Fibroblast of gingiva (primary cell): ENCODE measurements at places on chromosomes 12 and 14.

DNA sequence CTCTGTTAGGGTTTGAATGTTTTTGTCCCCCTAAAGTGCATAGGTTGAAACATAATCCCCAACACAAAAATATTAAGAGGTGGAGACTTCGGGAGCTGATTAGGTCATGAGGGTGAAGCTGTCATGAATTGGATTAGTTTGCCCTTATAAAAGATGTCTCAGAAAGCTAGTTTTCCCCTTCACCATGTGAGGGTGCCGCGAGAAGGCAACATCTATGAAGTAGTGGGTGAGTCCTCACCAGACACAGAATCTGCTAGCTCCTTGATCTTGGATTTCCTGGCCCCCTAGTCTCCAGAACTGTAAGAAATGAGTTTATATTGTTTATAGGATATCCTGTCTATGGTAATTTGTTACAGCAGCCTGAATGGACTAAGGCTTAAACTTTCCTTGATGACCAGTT is 301.5 kb upstream of the ATP2B1 start:
- DNase-seq = peak; percentile 34

GRCh38 chr14:71497645-71498086 is 434.6 kb upstream of the RGS6 start:
- DNase-seq = peak; percentile 38

GRCh38 chr12:14157088-14157747 is 175.8 kb upstream of the GRIN2B start:
- DNase-seq = no peak

DNA sequence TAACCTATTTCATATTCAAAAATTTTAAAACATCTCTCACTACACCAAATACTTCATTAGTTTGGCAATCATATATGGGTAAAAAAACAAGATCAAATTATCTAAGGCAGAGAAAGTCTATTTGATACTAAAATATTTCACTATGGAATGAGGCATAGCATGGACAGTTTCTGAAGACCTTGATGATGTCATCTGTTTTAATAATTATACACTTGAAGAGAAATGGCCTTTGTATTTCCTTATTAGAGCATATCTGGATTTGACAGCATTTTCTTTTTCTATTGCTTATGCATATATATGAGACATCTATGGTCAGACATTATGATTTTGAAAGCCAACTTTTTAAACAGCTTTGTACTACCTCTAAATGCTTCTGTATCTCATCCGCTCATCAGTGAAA is 88.6 kb downstream of the DDHD1 start:
- no peak for DNase-seq

DNA sequence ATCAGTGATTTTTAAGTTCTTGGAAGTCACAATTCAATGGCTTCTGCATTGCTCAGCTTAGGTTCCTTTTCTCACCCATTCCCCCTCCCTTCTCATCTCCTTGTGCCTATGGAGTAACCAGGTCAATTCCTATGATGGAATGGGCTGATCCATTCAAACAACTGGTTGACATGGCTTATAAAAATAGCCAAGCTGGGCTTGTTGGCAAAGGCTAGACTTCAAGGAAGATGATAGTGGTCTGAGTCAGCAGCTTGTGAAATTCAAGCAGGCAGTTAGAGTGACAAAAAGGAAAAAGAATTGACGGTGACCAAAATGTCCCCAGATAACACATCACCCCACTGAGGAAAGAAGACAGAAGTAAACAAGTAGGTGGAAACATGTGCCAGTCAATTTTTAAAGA is 119.9 kb upstream of the PCED1B start:
- peak; percentile 88 for DNase-seq

DNA sequence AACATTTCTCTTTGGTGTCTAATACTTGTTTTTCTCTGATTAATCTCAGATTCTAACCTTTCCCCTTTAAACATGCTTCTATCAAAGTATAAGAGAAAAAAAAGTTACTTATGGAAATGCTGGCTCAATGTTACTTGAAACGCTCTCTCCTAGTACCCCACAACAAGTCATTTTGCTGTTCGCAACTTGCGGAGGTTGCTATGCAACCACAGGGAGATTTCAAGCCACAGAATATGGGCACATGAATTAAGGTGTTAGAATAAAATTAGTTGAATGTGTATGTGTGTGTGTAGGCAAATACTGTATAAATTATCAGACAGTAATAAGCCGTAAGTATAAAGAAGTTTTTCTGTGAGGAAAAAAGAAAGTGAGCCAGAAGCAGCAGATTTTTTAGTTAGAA is 80.6 kb downstream of the CCDC59 start:
- DNase-seq = no peak

DNA sequence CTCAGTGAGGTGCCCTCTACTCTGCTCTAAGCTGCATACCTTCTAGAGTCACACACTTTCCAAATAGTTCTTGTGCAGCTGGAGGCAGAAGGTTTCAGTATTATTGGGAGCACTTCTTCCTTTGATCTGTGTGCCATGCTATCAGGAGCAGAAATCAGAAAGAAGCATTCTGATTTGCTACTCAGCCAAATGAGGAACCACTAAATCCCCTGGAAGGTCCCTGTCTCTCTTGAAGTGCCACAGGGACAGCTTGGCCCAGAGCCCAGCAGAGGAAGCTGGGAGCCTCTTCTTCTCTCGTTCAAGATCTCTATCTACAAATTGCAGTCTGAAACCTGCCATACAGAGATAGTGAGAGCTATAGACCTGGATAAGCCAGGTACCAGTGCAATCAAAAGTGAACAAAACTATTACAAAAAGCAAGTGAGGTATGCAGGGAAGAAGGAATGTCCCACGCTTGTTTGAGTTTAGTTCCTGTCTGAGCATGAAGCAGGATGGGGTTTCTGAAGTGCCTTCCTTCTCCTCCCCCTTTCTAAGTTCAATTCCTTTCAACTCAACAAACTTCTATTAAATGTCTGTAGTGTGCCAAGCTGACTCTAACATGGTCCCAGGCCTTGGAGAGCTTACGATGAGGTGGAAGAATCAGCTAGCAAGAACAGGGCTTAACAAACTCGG is 100.9 kb upstream of the PARP11 start:
- no peak for DNase-seq

DNA sequence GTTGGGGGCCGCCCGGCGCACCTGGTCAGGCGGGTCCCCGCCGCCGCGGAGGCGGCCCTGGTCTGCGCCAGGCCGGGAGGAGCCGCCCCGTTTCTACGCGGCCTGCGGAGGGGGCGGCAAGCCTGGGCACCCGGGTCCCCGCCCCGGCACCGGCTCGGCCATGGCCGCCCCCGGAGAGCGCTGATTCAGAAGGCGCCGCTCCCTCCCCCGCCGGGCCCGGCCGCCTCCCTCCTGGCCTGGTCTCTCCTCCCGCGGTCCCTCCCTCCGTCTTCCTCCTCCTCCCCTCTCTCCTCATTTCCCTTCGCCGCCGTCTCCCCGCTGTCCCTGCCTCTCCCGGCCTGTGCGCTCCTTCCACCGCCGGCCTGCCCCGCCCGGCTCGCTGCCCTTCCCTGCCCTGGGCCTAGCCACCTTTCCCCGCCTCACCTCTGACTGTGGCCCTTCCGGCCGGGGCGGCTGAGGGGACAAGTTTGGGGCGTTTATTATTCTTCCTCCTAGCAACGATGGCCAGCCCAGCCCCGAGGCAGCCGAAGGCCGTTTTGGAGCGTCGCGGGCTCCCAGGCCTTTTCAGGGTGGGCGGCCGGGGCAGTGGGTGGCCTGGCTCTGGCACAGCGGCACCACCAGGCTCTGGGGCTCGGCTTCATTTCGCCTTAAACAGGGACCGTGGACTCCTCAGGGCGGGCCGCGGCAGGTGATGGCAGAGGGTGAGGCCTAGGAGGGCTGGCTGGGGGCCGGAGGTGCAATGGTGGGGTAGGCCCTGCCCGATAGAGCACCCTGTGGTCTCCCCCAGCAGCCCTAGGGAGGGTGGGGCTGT is 768 bp downstream of the CEP170B start:
- peak; percentile 77 for DNase-seq

DNA sequence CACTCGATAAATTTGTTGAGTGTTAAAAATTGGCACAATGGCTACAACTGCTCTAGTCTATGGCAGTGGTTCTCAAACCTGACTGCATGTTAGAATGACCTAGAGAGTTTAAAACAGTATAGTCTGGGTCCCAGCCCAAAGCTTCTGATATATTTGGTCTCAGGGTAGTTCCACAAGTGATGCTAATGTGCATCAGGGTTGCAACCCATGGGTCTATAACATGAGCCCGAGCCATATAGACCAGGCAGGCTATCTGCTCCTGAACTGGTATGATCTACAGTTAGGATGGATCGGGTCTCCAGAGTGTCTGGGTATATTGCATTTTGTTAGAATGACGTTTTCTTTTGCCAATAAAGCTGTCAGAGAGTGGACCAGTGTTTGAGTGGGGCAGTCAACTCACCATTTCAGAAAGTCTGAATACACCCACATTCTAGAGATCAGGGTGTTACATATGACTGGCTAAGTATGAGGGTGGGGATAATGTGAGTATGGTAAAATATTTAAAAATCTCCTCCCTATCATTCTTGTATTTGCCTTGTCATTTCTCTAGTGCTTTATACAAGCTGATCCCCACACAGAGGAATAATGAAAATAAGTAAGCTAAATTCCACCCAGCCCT is 80.9 kb downstream of the FRMD6 start:
- no peak for DNase-seq

DNA sequence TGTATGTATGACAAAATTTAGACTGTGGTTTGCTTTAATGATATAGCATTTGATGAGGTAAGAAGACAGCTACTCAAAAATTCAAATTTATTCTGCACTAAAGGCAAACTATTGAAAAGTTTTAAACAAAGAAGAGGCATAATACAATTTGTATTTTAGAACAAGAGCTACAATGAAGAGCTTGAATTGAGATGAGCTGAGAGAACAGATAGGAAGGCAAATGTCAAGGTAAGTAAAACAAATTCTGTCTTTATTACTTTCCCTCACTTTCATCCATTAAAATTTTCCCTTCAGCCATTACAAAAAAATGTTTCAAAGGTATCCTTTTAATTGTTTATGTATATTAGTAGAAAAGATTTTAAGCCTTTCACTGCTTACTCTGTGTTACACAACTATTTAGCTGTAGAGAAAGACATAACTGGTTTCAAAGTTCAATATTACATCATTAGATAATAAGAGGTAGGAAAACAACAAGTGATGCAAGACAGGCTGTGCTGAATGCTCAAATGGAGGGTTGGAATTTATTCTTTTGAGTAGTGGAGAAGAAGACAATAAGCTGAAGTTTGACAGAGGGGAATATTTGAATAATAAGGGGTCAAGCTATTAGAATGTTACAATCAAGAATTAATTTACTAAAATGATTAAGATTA is 1334.1 kb downstream of the FSCB start:
- DNase-seq = no peak

DNA sequence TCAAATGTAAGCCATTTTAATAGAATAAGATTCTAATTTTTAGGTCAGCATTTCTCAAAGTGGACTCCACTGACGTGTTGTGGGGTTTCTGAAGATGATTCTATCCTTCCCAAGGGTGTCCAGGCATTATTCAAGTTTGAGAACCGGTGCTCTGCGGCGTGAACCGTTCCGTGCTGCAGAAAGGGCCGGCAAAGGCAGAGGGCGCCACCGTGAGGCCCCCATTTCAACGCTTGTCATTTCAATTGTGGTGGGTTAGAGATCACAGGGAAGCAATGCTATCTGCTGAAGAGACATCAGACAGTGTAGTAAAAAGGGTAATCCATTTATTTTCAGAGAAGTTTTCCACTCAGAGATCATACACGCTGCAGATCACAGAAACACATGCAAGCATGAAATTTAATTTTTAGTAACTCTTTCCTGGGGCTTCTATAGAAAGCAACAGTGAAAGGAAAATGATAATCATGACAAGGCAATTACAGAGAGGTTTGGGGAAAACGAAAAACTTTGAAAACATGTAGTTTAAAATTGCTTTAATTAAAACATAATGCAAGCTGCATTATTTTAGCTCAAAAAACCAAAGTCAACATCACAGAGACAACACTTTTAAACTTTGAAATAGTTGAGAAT is 201.7 kb downstream of the EXOC5 start:
- no peak for DNase-seq

- DNase-seq = no peak
These were observed 117.6 kb downstream of the CMAS start for GRCh38 chr12:22163594-22163993.

DNA sequence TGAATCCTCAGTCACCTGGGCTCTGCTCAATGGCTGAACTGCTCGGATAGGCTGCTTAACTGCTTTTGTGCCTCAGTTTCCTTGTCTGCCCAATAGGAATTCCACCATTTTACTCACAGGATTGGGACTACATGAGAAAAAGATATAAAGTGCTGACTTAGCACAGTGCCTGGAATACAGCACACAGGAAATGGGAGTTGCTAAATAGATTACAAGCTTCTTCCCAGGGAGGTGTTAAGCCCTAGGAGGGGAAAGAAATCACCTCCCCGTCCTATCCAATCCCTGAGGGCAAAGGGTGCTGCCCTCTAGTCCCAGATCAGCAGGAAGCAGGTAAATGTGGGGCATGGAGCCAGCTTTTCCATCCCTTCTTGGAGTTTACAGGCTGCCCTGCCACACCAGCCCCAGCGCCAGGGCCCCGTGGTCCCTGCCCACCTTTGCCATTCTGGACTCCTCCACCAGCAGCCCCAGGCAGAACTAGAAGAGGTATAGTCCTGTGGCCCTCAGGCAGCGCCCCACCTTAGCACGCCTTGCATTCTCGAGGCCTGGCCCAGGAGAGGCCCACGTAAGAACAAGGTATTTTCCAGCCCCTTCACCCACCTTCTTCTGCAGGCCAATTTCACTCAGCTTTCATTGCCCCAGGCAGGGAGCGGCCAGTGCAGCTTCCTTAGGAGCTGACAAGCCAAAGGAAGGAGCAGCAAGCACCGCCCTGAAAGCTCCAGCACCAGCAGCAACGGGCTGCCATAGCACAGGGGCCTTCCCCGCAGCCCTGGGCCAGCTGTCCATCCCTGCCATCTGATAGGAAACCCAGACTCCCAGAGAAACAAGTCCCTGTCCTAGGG is 28.8 kb upstream of the RPLP0 start:
- peak; percentile 34 for DNase-seq

- DNase-seq = no peak
These were observed 19.3 kb downstream of the EIF5 start for GRCh38 chr14:103353362-103353761.

- DNase-seq = no peak
These were observed 16.4 kb upstream of the ST8SIA1 start for GRCh38 chr12:22350886-22351285.

DNA sequence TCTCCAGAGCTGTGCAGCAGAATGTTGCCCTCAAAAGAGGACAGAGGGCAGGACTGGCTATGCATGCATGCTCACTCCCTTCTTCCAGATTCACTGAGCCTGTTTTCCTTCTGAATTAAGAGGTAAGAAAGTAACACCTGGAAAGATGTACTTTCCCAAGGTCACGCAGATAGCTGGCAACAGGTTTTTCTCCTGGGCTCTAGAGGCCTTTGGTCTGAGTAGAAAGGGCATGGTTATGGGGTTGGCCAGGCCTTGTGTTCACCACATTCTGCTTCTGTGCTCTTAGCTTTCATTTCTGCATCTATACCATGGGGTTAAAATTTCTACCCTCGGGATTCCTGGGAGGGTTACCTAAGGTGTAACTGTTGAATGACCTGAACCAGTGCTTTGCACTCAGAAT is 57.5 kb downstream of the RASSF3 start:
- DNase-seq = no peak
